ENCODE measurements at places on chromosomes 4 and X.

- DNase-seq, result no peak
Measured at GRCh38 chrX:108018656-108019381, 26.0 kb upstream of the VSIG1 start.

DNA sequence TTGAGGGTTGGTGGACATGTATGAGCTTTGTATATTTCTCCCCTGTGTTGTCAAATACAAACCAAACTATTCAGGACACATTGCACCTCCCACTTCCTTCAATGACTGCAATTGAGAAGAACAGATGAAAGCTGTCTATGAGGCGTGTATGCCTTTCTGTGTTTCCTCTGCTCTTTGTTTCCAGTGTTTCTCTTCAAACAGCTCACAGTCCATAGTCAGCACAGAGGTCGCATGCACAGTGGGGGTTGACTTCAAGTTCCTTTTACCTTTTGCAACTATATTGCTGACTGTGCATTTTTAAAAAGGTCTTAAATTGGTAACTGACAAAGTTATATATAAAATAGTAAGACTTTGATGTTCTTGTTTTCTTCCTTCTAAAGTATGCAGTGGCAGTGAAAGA lies 957.8 kb downstream of the C4orf33 start:
- DNase-seq, result no peak

- no peak for DNase-seq
Measured at GRCh38 chr4:25437926-25438325, 60.9 kb downstream of the ANAPC4 start.

DNA sequence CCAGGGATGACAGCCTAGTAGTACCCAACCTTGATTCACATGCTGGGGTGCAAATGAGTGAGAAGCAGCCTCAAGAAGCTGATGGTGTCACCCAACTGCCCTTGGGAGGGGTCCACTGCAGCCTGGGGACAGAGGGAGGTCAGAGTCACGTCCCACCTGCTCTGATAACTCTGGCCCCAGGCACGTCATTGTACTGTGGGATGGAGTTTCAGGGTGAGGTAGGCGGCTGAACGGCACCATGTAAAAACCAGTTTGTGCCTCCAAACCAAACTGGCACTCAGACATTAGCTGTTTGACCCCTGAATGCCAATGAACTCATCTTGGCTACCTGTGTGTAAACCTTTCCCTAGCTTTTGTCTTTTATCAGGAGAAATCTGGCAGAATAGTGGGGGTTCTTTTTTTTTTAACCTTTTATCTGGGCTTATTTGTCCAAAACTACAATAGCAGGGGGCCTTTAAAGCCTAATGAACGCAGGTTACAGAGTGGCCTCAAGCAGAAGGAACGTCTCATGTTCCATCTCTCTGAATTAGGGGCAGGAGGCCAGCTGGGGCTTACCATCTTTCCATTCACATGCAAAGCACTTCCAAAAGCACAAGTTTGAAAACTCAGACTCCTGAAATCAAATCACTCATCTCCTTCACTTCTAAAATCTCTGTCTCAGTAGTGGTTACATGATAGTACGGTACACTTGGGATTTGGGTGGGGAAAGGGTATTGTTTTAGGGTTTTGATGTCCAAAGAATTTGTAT lies 89.4 kb downstream of the IRF2 start:
- no peak for DNase-seq

Measured in stimulated activated CD4-positive, alpha-beta T cell treated with anti-CD3 and anti-CD28 coated beads, Interleukin-15, amount 100 ng/mL, for 1 hour (primary cell).